Stimulated activated CD4-positive, alpha-beta T cell treated with anti-CD3 and anti-CD28 coated beads, Interleukin-1b, Interleukin-23, amount 100 ng/mL, for 48 hours (primary cell): ENCODE measurements at places on chromosomes 1 and 21.
A peak's percentile ranks its signal among the peaks of the same experiment; 100 is the strongest.

DNA sequence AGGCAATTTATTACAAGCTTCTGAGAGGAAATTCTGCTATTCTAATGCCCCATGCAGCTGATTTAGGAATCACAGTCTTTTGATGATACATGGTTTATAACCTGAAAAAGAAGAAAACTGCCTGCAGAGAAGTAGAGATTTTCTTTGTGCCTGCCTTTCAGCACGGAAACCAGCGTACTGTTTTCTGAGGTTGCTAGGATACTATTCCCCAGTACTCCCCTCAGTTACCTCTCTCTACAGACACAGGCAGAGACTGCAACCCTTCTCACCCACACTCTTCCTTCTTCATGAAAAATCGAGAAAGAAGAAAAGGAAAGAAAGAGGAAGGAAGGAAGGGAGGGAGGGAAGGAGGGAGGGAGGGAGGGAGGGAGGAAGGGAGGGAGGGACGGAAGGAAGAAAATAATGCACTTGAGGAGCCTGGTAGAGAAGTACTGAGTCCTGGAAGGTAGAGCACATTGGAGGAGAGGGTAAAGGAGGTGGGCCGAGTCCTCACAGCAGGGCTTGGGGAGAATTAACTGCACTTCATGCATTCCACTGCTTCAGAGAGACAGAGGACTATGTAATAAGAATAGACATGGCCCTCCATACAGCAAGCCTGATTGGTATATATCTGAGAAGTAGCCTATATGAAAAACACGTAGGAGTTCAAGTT, 21.9 kb downstream of the RGS2 start:
- DNase-seq: no peak

- no peak for DNase-seq
Measured at GRCh38 chr1:3645666-3646355, 4.1 kb downstream of the WRAP73 start.

DNA sequence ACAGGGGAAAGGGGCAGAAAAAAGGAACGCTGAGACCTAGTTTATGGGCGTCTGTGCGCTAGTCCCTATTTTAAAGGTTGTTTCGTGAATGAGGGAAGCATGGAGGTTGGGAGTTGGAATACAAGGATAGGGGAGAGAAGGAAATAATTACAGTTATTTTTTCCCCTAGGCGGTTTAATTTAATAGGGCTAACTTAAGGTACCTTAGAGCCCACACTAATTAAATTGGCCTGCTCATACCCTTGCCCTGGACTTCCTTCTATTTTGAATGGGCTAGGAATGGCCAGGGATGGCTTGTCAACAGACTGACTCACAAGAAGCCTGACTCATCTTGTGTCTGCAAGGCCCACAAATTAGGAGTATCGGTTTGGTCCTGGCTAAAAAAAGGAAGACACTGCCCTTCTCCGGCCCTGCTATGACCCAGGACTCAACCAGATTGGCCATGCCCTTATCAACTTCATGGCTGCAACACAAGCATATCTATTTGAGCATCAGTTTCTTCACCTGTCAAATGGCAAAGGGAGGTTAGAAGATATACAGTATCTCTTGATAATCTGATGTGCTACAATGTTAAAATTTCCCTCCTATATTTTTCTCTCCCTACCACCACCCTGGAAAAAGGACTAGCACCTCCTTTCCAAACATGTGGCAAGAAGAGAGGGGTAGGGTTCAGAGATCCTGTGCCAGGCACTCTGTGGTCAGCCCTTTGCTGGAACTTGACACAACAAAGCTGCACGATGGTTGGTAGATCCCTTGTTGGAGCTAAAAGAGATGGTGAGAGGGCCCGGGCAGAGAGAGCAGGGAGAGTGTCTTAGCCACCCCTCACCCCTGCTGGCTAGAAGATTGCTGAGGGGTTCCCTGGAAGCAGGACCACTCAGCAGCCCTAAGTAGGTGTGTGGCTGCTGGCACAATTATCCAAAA, 2.2 kb upstream of the SSBP3 start:
- no peak for DNase-seq

DNA sequence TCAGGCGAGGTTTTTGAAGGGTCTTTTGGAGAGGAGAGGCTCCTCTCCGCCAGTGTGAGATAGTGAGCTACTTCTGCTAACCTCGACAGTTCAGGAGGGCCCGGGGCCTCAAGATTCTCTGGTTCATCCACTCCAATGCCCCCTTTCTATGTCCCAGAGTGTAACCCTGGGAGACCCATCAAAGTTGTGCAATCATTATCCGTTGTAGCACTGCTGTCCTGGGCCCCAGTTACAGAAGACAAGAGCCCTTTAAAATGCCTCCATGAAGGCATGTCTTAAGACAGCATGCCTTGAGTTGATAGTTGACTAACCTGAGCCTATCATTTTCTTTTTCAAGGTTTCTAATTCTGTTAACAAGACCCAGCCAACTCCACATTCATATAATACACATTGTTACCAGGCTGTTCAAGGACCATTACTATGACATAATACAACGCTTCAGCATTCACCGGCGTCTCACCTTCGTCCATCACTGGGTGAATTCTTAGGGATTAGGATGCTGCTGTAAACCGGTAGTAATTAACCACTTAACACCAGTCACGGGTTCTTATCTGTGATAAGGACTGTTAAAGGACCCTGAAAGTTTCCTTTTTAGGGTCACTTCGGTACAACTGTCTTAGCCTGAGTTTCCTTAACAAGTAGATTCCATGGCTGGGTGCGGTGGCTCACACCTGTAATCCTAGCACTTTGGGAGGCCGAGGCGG, 37.4 kb upstream of the CDC42BPA start:
- no peak for DNase-seq

GRCh38 chr1:171988243-171988885, 147.1 kb downstream of the DNM3 start:
- DNase-seq: no peak

GRCh38 chr1:231643071-231643934, 16.7 kb downstream of the DISC1 start:
- no peak for DNase-seq

DNA sequence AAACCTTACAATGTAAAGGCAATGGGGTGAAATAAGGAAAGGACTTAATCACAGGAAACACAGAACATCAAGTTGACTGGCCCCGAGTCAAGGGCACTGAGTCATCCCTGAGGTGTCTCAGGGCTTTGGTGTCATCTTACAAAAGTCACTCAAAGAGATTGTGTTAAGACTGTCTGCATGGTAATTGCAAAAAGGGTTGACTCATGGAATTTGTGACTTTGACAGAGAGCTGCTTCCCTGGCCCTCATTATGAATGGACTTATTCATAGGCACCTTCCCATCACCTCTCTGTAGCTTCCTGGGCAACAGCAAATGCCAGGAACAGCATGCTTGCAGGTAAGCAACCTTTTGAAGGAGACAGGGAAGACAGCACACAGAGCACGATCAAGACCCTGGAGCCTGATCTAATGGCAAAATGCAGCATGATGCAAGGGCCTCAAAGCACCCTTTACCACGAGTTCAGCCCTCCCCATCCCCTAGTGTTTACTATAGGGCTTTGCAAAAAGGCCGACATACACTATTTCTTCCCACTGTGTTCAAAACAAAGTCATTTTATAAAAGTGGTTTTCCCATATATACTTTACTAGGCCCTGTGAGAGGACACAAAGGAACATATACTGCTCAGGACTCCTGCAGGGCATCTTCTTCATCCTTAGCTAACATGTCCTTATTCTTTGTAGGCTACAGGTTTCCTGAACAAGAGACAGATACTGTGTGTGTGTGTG, 17.1 kb downstream of the ZP4 start:
- peak; percentile 22 for DNase-seq

GRCh38 chr1:204972426-204972825, 70.6 kb upstream of the CNTN2 start:
- no peak for DNase-seq

- DNase-seq: no peak
Measured at GRCh38 chr1:979744-980072, 2.2 kb downstream of the PERM1 start.

DNA sequence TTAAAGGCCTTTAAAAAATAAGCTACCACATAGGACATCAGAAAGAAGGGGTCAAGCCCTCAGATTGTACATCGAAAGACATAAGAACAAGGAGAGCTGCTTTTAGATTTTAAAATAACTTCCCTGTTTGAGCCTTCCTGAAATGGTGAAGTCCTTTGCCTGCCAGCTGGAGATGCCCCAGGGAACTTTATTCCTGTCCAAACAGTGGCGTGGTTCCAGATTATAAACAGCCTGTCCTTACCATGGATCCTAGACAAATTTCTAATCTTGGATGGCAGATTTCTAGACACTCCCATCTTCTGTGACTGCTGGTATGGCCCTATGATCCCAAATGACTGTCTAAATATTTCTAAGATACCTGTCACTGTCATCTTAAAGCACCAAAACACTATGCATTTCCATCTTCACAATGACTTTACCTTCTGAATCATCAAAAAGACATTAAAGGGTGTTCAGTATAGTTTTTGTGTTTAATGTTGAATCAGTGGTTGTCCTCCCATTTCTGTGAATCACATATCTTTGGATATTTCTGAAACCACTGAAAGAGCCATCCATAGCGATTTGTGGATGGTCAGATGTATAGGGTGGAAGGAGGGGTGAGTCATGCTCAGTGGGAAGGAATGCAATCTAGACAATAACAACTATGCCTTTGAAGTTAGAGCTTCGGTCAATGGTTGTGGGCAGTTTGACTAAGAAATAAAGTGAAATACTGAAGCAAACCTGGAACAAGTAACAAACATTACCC, 23.2 kb downstream of the ILDR2 start:
- no peak for DNase-seq

- peak; percentile 2 for DNase-seq
Measured at GRCh38 chr1:209335178-209335577, 248.3 kb upstream of the CAMK1G start.

- DNase-seq: peak; percentile 18
Measured at GRCh38 chr1:39631361-39632322, 7.8 kb downstream of the HEYL start.

DNA sequence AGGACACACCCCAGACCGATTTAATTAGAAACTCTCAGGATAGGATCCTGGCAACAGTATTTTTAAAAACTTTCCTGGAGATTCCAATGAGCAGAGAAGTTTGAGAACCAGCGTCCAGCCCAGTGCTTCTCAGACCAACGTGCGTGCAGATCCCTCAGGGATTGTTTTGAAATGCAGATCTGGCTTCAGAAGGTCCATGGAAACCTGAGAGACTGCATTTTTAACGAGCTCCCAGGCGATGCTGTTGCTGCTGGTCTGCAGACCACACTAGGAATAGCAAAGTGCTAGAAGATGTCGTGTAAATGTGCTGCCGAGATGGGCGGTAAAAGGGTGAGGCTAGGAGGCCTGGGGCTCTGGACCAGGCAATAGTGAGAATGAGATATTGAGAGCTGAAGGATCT, 18.4 kb upstream of the CASQ1 start:
- no peak for DNase-seq

- DNase-seq: no peak
Measured at GRCh38 chr1:198203434-198203833, 46.6 kb downstream of the NEK7 start.

DNA sequence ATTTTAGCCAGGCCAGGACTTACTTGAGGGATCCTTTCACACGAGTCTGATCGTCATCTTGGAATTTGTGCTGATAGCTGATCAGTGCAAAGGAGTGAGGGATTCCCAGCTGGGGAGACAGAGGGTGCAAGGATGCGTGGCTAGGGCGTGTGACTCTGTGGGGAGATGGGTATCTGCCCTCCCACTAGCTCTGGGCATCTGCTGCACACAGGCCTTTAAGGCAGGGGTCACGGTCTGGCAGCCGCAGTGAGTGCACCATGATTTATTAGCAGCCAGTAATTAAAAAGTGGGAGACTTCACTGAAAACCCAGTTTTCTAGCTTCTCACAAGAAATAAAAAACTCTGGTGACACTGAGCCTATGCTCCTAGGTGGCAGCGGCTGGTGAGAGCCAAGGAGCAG, 20.4 kb downstream of the THAP3 start:
- no peak for DNase-seq

DNA sequence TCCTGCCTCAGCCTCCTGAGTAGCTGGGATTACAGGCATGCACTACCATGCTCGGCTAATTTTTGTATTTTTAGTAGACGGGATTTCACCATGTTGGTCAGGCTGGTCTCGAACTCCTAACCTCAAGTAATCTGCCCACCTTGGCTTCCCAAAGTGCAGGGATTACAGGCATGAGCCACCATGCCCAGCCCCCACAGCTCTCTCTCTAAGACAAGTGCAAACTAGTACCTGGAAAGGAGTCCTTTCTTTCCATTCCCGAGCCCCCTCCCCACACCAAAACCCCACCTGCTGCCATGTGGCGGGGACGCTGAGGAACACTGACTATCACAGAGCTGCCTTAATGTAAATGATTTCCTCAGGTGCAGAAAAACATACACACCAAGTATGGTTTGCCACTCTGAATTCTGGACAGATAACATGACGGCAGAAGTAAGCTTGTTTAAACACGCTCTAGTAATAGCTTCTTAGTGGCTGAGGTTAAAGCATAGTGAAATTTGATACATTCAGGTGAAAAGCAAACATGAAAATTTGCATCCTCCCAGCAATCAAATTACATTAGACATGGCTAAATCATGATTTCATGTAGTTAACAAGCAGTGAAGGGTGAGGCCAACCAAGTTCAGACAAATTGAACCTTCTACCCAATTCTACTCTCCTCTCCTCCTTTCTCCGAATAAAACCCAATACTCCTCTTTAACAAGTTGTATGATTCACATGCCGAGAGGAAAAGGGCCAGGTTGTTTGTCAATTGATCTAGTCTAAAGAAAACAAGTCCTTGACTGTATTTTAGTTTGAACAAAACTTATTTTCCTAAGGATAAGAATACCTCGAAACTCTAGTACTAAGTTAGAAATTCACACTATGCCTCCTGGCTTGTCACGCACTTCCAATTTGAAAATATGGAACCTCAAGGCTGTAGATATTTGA, 19.8 kb downstream of the ERRFI1 start:
- DNase-seq: no peak

GRCh38 chr1:59071289-59071688, 225.6 kb upstream of the FGGY start:
- DNase-seq: no peak

GRCh38 chr1:5744911-5745799, 247.1 kb downstream of the NPHP4 start:
- no peak for DNase-seq

DNA sequence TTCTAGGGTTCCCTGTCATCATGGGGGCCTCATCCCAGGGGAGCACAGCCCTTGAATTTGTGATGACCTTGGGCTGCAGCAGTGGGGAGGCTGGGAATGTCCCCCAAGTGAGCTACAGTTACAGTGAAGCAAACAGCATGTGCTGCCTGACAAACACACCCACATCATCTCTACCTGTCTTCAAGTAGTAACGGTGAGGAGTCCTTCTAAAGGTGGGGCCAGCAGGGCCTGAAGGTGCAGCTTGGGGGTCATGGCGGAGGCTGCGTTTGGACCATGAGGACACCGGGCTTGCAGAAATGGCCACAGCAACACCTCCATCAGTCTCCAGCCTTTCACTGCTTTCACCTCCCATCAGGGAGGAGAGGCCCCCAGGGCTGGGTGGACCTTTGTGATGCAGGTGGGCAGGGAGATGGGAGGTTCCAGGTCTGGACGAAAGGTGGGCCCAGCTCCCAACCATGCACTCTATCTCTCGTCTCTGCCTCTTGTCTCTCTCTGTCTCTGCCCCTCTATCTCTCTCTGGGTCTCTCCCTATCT, 55.7 kb downstream of the WNT9A start:
- DNase-seq: no peak

- no peak for DNase-seq
Measured at GRCh38 chr1:164609089-164609488, 50.1 kb downstream of the PBX1 start.

GRCh38 chr1:56524263-56524662, 55.1 kb downstream of the PLPP3 start:
- DNase-seq: no peak
